ENCODE measurements at places on chromosomes 6 and 20. TPM values are rescaled to one million over a fixed set of nuclear protein-coding genes. Genes with fewer than 3 reads are reported as not detected.

DNA sequence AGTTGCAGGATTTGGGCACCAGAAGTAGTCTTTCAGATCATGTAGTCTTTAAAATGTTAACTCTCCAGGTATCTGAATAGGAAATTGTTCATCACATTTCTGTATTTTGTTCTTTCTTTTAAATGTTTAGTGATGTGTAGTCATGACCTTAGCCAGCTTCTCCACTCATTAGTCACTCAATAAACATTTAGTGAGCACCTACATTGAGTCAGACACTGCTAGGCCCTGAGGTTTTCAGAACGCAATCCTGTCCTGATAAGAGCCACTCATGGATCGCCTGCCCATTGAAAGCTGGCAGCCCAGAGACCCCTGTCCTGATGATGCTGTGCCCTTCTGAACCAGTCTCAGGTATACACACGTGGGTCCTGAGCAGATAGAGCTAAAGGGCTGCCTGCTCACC, 163.4 kb upstream of the HEY2 start:
- no peak for DNase-seq

- no peak for DNase-seq
These were observed 72.3 kb downstream of the OR2B2 start for GRCh38 chr6:27839626-27840475.

DNA sequence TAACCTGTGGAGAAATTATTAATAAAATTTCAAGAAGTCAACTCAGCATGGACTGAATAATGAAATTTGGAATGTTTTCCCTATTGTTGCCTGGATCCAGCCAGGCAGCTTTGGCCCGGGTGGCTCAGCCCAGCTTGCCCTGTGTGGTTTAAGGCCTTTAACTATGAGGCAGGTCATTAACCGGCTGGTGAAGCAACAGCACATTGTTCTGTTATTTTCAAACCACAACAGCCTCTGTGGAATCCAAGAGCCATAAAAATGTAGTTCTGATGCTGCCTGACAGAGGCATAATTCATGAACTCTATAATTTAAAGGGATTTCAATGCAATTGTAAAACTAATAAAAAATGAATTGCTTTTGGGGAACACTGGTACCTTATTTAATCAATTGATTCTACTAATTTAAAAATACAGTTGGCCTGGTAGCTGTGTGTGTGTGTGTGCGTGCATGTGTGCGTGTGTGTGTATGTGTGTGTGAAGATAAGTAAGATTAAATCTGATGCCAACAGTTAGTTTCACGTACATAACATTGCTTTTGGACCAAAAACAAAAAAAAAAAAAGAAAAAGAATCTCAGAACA, 117.7 kb downstream of the RPS12 start:
- peak; percentile 57 for DNase-seq

Gene HLA-DMB
- total RNA-seq, result 4.2 TPM

Data from epithelial cell of proximal tubule (primary cell).